Stimulated activated CD8-positive, alpha-beta memory T cell treated with anti-CD3 and anti-CD28 coated beads, Interleukin-7, amount 100 ng/mL, for 1 hour (primary cell): ENCODE measurements at places on chromosomes 4 and X.

- DNase-seq: no peak
Observed at GRCh38 chrX:39264023-39264422, 462.8 kb downstream of the MID1IP1 start.

- DNase-seq: no peak
Observed at GRCh38 chrX:17633546-17633945, 103.7 kb upstream of the SCML1 start.

DNA sequence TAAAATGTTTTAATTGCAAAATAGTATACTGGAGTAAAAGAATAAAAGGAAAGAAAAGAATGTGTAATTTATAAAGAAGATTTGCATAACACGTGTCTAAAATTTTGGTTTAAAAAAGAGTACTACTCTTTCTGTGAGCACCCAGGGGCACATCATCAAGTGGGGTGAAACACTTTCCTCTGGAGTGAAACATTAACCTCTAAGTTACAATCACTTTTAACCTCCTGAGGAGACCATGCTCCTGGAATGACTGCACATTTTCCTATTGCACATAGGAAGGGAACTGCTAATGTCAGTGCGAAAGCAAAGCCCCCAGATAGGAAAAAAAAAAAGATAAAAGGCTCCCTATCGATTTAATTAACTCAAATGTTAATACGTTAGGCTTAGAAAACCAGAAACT, 13.3 kb downstream of the VEGFC start:
- DNase-seq: no peak

DNA sequence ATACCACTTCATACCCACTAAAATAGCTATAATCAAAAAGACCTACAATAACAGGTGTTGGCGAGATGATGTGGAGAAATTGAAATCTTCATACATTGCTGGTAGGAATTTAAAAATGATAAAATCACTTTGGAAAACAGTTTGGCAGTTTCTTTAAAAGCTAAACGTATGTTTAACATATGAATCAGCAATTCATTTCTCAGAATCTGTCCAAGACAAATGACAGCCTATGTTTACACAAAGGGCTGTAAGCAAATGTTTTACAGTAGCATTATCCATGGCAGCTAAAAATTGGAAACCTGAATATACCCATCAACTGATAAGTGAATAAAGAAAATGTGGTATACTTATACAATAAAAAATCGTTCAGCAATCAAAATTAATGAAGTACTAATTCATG, 33.0 kb upstream of the ABCG2 start:
- DNase-seq: no peak

GRCh38 chrX:129748305-129748704, 9.5 kb downstream of the XPNPEP2 start:
- DNase-seq: no peak

- no peak for DNase-seq
Observed at GRCh38 chr4:90226734-90227133, 99.5 kb downstream of the CCSER1 start.

GRCh38 chrX:111270339-111270738, at the start of gene CAPN6:
Gene CAPN6, minus strand, starts transcription at chrX:111270483. Its CDS starts 6,547 bp downstream, at chrX:111263936.
- DNase-seq: no peak
